Natural killer cell (primary cell): ENCODE measurements at places on chromosomes 6 and 20.

DNA sequence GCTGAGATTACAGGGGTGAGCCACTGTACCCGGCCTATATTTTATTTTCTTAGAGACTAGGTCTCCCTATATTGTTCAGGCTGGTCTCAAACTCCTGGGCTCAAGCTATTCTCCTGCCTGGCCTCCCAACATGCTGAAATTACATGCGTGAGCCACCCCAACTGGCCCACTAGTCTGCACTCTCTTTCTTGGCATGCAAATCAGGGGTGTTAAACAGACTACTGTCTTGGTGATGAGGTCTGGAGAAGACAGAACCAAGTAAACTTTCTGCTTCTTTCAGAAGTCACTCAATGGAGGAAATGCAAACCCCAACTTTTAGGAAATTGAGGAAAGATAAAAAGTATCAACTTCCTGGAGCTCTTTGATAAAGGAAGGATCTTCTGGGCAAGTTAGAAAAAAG is 8.0 kb upstream of the TUBB2B start:
- no peak overlapping the region for H3K4me3 ChIP-seq
- H3K4me1 ChIP-seq, result peaks cover 15% of the 10 kb centered on the region
- H3K27me3 ChIP-seq, result peaks cover 39% of the 10 kb centered on the region

DNA sequence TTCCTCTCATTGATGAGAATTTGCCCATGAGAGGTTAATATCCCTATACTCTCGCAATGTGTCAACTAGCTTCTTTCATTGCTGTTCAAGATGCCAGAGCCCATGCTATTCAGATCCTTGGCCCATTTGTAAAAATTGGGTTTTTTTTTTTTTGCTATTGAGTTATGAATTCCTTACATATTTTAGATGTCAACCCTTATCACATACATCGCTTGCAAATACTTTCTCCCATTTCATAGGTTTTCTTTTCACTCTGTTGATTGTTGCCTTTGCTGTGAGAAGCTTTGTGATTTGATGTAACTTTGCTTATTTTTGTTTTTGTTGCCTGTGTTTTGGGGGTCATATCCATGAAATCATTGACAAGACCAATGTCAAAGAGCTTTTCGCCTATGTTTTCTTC is 32.2 kb upstream of the IPCEF1 start:
- no peaks in the 10 kb centered on the region for H3K27me3 ChIP-seq
- H3K36me3 ChIP-seq, result no peaks in the 10 kb centered on the region
- no peaks in the 10 kb centered on the region for H3K4me1 ChIP-seq
- H3K27ac ChIP-seq, result no peak overlapping the region
- DNase-seq, result no peak
- no peak overlapping the region for H3K4me3 ChIP-seq

- no peak within 1 kb of the TSS for H3K4me3 ChIP-seq
- H3K27ac ChIP-seq, result no peak within 1 kb of the TSS
- no peak for DNase-seq
- no peaks in the 10 kb centered on the region for H3K36me3 ChIP-seq
- H3K27me3 ChIP-seq, result no peaks in the 10 kb centered on the region
Observed at GRCh38 chr20:14337400-14338171, at the start of gene FLRT3. Gene FLRT3 (minus strand): TSS chr20:14337612. CDS start chr20:14327506, 10,106 bp downstream.

- H3K4me3 ChIP-seq, result no peak overlapping the region
- H3K27ac ChIP-seq, result no peak overlapping the region
- H3K27me3 ChIP-seq, result no peaks in the 10 kb centered on the region
- no peak for DNase-seq
Observed at GRCh38 chr20:41030531-41031242, 2.1 kb downstream of the TOP1 start.

GRCh38 chr20:23284009-23284408 is 66.6 kb upstream of the NXT1 start:
- H3K36me3 ChIP-seq, result no peaks in the 10 kb centered on the region
- DNase-seq, result no peak
- no peaks in the 10 kb centered on the region for H3K27me3 ChIP-seq
